ENCODE measurements at places on chromosomes 5 and 9. TPM values are rescaled to one million over a fixed set of nuclear protein-coding genes. Genes with fewer than 3 reads are reported as not detected.
A peak's percentile ranks its signal among the peaks of the same experiment; 100 is the strongest.

DNA sequence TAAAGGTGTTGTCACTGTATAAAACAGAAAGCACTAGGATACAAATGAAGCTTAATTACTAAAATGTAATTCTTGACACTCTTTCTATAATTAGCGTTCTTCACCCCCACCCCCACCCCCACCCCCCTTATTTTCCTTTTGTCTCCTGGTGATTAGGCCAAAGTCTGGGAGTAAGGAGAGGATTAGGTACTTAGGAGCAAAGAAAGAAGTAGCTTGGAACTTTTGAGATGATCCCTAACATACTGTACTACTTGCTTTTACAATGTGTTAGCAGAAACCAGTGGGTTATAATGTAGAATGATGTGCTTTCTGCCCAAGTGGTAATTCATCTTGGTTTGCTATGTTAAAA, 43.8 kb downstream of the NDFIP1 start:
- no peak for DNase-seq

GRCh38 chr9:112747094-112747493, 3.5 kb upstream of the SNX30 start:
- DNase-seq: no peak

- no peak for DNase-seq
Measured at GRCh38 chr5:25948278-25948677, 1090.1 kb downstream of the CDH9 start.

DNA sequence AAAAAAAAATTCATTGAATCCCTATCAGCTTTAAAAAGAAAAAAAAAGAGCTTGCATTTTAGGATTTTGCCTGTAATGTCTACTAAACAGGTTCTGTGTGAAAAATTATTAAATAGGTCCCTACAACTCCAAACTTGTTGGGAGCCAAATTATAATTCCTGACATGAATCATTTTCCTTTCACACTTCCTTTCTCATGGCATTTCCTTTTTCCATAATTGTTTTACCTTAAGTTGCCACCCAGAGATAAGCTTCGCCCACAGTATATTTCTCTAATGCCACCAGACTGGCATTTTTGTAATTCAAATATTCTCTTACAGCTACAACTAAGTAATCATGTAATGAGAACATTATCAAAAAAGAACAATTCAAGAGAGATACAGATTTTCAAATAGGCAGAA, 348.8 kb downstream of the EFNA5 start:
- no peak for DNase-seq

DNA sequence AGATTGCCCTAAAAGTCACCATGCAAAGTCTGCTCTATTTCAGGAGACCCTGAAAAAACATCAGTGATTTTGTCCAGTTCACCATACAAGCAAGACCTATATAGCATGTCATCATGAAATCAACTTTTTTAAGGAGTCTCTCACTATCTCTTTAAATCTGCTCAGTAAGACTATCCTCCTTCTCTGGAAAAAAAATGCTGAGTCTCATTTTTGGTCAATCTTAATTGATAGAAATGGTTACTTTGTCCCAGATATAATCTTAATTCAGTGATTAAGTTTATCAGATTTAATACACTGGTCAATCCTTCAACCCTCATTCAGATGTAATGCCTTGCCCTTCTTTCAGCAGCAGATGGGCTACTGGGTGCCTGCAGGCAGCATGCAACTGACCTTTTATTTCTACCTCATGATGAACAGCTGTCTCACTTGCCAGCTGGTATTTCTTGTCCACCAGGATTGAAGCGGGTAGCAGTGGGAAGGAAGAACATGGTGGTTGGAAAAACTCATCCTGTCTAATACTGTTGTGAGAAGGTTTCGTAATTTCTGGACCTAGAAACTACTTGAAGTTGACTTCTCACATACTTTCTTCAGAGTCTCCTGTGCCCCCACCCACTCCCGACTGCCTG, 375.3 kb downstream of the DNAH5 start:
- DNase-seq: no peak

DNA sequence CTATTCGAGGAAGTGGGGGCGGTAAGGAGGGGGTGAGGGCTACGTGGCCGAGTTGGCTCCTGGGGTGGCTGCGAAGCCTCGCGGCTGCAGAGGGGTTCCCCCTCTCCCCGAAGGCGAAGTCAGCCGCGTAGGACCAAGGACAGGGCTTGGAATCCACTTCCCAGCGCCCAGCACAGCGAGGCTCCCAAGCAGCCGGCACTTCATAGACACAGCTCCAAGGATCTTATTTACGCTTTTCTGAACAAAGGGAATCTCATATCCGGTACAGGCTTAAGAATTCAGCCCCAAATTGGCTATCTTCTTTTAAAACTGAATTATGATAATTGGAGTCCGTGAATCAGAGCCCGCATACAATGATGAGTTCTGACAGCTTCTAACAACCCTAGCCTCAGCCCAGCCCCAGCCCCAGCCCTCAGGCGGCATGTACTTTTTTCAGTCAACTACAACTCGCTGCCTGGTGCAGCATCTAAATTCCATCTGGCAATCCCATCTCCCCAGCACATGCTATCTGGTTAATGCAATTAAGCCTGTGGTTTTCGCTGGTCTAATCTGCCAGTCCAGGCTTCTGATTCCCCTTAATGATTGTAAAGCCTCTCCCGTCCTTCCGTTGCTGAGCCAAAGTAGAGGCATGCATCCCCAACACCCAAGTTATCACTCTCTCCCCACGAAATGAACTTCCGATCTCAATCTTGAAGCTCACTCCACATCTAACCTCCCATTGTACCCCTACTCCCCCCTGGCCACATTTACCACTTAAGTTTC, 1.0 kb downstream of the ELAVL2 start:
- peak; percentile 52 for DNase-seq

- peak; percentile 44 for DNase-seq
Measured at GRCh38 chr9:89623925-89624420, 19.2 kb downstream of the GADD45G start.

- no peak for DNase-seq
Measured at GRCh38 chr9:32969270-32969669, 32.2 kb downstream of the APTX start.

GRCh38 chr9:99147177-99147576, 42.3 kb downstream of the TGFBR1 start:
- no peak for DNase-seq

GRCh38 chr9:117720987-117721386, 16.8 kb downstream of the TLR4 start:
- DNase-seq: no peak

DNA sequence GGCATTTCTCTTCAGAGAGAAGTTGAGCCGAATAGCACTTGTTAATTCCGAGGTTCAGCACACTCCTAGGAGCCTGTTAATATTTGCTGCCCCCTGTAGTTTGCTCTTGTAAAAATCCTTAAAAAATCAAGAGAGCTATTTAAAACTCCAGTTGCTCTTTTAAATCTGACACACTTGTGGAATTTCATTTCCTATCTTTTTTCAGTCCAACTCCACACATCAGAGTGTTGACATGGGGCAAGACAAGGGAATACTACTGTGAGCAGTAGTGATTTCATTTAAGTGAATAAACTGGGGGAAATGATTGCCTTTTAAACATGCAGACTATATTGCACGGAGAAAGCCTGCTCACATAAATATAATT, 1096.3 kb upstream of the DMAC1 start:
- no peak for DNase-seq

- no peak for DNase-seq
Measured at GRCh38 chr5:73996151-73996755, 370.3 kb downstream of the ARHGEF28 start.

DNA sequence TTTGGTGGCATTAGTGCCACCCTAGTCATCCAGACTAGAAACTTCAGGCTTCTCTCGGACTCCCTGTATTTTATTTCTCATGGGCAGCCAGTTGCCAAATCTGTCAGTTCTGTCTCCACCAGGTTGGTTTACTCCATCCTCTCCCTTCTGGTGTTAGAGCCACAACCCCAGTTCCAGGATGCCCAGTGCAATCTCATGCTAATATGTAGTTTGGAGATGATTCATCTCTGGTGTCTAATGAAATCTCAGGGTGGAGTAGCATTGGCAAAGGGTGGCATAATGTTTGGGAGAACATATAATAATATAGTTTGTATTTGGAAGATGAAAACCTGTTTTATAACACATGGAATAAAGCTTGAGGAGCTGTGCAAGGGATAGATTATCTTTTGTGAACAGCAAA, 30.2 kb downstream of the SLC46A2 start:
- no peak for DNase-seq

GRCh38 chr5:174527916-174528540, 196.4 kb upstream of the MSX2 start:
- no peak for DNase-seq

DNA sequence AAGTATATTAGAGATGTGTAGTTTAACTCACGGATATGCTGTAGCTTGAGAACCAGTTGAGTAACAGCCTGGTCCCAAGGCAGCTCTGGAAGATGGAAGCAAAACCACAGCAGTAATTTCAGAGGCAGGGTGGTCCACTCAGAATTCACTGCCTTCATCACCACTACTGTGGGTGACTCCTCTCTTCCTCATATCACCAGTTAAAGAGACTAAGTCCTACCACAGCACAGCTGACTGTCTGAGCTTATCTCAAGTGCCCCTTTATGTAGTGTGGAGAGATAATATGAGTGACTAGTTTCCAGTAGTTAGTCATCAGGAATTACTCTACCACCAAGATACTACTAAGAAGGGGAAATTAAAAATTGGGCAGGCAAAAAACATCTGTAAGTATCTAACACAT, 1571.2 kb upstream of the C9orf72 start:
- DNase-seq: no peak

DNA sequence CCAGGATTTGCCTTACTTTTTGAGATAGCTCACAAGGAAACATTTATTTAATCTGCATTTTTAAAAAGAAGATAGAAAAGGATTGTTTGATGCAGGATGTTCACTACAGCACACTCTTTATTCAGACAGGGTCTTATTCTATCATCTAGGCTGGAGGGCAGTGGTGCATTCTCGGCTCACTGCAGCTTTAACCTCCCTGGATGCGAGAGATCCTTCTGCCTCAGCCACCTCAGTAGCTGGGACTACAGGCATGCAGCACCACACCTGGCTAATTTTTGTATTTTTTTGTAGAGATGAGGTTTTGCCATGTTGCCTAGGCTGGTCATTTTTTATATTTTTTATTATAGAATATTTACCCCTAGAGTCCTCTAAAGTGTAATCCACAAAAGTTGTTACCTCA, 221.4 kb downstream of the MCTP1 start:
- DNase-seq: no peak

DNA sequence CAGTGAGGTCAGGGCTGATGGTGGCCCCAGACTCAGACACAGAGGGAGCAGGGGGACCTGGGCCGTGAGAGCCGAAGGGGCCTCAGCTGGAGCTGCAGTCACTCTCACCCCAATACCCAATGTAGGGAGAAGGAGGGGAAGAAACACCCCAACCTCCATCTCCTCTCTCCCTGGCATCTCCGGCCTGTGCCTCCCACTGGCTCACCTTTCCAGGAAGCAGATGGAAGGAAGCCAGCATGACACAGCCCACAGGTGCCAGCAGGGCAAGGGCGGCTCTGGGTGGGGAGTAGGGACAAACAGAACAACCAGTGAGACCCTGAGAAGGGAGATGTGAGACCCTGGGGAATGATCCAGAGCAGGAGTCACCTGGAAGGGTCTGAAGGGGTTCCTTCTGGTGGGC, 3.0 kb upstream of the CRB2 start:
- DNase-seq: no peak

GRCh38 chr9:134877541-134877940, 3.1 kb upstream of the FCN2 start:
- no peak for DNase-seq

- no peak for DNase-seq
Measured at GRCh38 chr5:79759436-79759835, 69.8 kb downstream of the CMYA5 start.

GRCh38 chr5:81105261-81105877, 127.8 kb upstream of the CKMT2 start:
- DNase-seq: no peak

DNA sequence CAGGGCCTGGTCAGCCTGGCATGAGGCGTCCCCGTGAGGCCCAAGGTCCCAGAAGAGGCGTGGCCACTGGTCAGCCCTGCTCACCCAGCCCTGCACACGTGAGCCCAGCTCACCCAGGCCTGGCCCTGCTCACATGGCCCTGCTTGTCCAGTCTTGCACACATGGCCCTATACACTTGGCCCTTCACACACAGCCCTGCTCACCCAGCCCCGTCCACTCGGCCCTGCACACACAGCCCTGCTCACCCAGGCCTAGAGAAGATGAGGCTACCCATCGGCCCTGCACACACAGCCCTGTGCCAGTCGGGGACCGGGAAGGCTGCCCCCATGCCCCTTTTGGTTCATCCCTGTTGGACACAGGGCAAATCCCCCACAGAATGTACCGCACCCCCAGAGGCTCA, 28.4 kb downstream of the ZDHHC11B start:
- peak; percentile 52 for DNase-seq

CCNJL gene
- 0.16 TPM for polyA plus RNA-seq

SHOC1 gene
- not detected for polyA plus RNA-seq

CDC20B gene
- not detected for polyA plus RNA-seq
